ENCODE measurements at places on chromosomes 1 and 21. TPM values are rescaled to one million over a fixed set of nuclear protein-coding genes. Genes with fewer than 3 reads are reported as not detected.

GRCh38 chr1:93172778-93173177 lies 7.4 kb downstream of the TMED5 start:
- no peaks in the 10 kb centered on the region for H3K27me3 ChIP-seq
- H3K36me3 ChIP-seq: no peaks in the 10 kb centered on the region
- no peak overlapping the region for H3K4me3 ChIP-seq
- no peak overlapping the region for H3K27ac ChIP-seq
- H3K4me1 ChIP-seq: no peaks in the 10 kb centered on the region

DNA sequence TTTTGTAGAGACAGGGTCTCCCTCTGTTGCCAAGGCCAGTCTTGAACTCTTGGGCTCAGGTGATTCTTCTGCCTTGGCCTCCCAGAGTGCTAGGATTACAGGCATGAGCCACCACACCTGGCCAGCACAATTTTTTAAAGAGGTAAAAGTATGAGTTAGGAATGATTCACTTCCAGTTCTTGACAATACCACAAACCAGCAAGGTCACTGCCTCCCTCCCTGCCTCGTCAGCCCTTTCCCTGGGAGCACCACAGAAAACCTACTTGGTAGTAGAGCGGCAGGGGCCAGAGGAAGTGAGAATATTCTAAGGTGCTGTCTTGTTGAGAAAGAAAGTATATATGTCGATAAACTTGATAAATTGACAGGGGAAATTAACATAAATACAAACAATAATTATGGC lies 10.8 kb upstream of the CDA start:
- H3K27me3 ChIP-seq: peaks cover 6% of the 10 kb centered on the region
- DNase-seq: no peak
- H3K4me3 ChIP-seq: no peak overlapping the region
- H3K27ac ChIP-seq: no peak overlapping the region

GRCh38 chr21:37452227-37452626 lies 85.7 kb downstream of the DYRK1A start:
- H3K27me3 ChIP-seq: no peaks in the 10 kb centered on the region
- DNase-seq: no peak
- no peaks in the 10 kb centered on the region for H3K36me3 ChIP-seq
- H3K4me3 ChIP-seq: no peak overlapping the region

DNA sequence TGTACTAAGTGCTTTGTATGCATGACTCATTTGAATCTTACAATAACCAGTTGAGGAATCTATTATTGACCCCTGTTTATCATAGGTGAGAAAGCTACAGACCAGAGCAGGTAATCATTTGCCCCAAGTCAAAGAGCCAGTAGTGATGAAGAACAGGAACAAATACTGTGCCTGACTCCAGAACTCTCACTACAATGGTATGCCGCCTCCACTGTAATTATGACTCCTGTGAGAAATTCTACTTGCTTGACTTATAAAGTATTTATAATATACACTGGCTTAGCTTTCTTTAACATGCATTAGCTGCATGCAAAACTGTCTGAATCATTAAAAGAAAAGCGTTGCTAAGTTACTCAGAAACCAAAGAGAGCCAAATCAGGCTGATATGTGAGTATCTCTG lies 92.6 kb downstream of the ZNF281 start:
- H3K27me3 ChIP-seq: no peaks in the 10 kb centered on the region
- no peaks in the 10 kb centered on the region for H3K36me3 ChIP-seq
- no peak overlapping the region for H3K4me3 ChIP-seq
- peaks cover 7% of the 10 kb centered on the region for H3K4me1 ChIP-seq

GRCh38 chr1:156546267-156546666 lies 26.1 kb downstream of the IQGAP3 start:
- no peak overlapping the region for H3K27ac ChIP-seq
- DNase-seq: no peak
- no peak overlapping the region for H3K4me3 ChIP-seq
- H3K4me1 ChIP-seq: no peaks in the 10 kb centered on the region
- H3K27me3 ChIP-seq: no peaks in the 10 kb centered on the region

Gene RNU1-3
- 1,303 TPM for total RNA-seq

- no peak overlapping the region for H3K4me3 ChIP-seq
- no peaks in the 10 kb centered on the region for H3K27me3 ChIP-seq
- no peak for DNase-seq
- H3K4me1 ChIP-seq: no peaks in the 10 kb centered on the region
- H3K27ac ChIP-seq: no peak overlapping the region
These were observed 79.6 kb upstream of the CTTNBP2NL start for GRCh38 chr1:112316254-112316913.

- H3K27me3 ChIP-seq: no peaks in the 10 kb centered on the region
- H3K36me3 ChIP-seq: no peaks in the 10 kb centered on the region
- H3K4me3 ChIP-seq: no peak overlapping the region
- no peak overlapping the region for H3K27ac ChIP-seq
- DNase-seq: no peak
These were observed 68.2 kb upstream of the COL24A1 start for GRCh38 chr1:86224651-86225310.
